Mucosa of descending colon (tissue), 3 donors: ENCODE measurements at places on chromosomes 1 and 21. TPM values are rescaled to one million over a fixed set of nuclear protein-coding genes. Genes with fewer than 3 reads are reported as not detected.

Gene CYP4X1
- total RNA-seq = 1.2 TPM

Gene SIM2
- not detected for total RNA-seq

Gene PAX7
- total RNA-seq = not detected

Gene SV2A
- total RNA-seq = 1.7 TPM

Gene OR6N2
- not detected for total RNA-seq

Gene TBX19
- 2.3 TPM for total RNA-seq

Gene CYP4A22
- not detected for total RNA-seq

Gene MR1
- 14.6 TPM for total RNA-seq

Gene SLC26A9
- not detected for total RNA-seq

Gene FALEC
- total RNA-seq = not detected

Gene HSD3B1
- total RNA-seq = 0.48 TPM

Gene CFHR2
- total RNA-seq = not detected

Gene THAP3
- 13.7 TPM for total RNA-seq

Gene TINAGL1
- total RNA-seq = 169 TPM

Gene CYP4Z1
- 0.55 TPM for total RNA-seq

Gene SH3D21
- total RNA-seq = 18.0 TPM

Gene MYBPH
- not detected for total RNA-seq

Gene LCE6A
- total RNA-seq = not detected

Gene PDZK1IP1
- 40.9 TPM for total RNA-seq

Gene DMBX1
- not detected for total RNA-seq

Gene PGLYRP4
- not detected for total RNA-seq

Gene F3
- 24.4 TPM for total RNA-seq

Gene TIE1
- 18.6 TPM for total RNA-seq

Gene MFAP2
- 6.3 TPM for total RNA-seq

Gene AQP10
- total RNA-seq = not detected

Gene BNIPL
- 1.1 TPM for total RNA-seq

Gene AVPR1B
- total RNA-seq = 0.89 TPM

Gene KRTAP12-2
- total RNA-seq = not detected

Gene KLHDC7A
- total RNA-seq = 2.3 TPM

Gene GNAT2
- not detected for total RNA-seq
